ENCODE measurements at places on chromosomes 3 and 15. TPM values are rescaled to one million over a fixed set of nuclear protein-coding genes. Genes with fewer than 3 reads are reported as not detected.
A peak's percentile ranks its signal among the peaks of the same experiment; 100 is the strongest.

DNA sequence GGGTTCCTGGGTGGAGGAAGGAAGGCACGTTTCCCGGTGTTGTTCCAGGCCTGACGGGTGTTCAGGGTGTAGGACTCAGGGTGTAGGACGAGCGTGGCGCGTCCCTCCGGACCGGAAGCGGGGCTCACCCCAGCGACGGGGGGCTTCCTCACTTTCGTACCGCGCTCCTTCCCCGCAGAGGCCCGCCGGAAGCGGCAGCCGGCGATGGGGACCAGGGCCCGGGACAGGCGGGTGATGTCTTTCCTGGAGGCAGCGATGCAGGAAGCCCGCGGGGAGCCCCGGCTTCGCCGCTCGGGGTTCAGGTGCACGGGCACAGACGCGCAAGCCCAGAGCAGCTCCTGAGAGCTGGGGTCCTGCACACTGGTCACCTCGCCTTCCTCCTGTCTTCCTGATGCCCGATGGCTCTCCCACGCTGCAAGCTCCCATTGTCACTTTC lies 13.4 kb downstream of the FOXL2NB start:
- no peak for DNase-seq

FBLN2 gene
- total RNA-seq: not detected

- no peak for DNase-seq
These were observed 7.1 kb downstream of the THRB start for GRCh38 chr3:24487325-24488262.

PATL2 gene
- 62.1 TPM for total RNA-seq

SAMMSON gene
- total RNA-seq: not detected

- DNase-seq: no peak
These were observed 13.6 kb upstream of the CSRNP1 start for GRCh38 chr3:39166932-39167532.

GRCh38 chr15:43769584-43770228 lies 7.1 kb downstream of the ELL3 start:
- peak; percentile 55 for DNase-seq

- DNase-seq: no peak
These were observed 21.0 kb downstream of the ZDHHC3 start for GRCh38 chr3:44954962-44955361.

GP5 gene
- total RNA-seq: 3.8 TPM

WDR93 gene
- total RNA-seq: not detected

DNA sequence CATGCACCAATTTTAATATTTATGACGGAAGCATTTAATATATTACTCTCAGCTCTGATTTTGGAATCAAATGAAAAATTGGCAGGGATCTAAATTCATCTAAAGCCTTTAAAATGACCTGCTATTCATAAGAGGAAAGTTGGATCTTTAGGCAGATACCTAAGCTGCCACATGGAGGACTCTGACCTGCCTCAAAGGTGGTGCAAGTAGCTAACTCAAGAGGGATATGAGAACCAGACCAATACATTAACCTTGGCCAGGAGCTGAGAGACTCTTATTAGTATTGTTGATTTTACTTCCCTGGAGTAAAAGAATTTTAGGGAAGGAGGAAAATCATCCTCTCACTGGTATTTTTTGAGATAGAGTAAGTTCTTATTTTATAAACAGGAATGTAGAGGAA lies 17.7 kb downstream of the ZNF654 start:
- DNase-seq: no peak

GRCh38 chr3:118936811-118937210 lies 97.8 kb downstream of the IGSF11 start:
- DNase-seq: no peak

DNA sequence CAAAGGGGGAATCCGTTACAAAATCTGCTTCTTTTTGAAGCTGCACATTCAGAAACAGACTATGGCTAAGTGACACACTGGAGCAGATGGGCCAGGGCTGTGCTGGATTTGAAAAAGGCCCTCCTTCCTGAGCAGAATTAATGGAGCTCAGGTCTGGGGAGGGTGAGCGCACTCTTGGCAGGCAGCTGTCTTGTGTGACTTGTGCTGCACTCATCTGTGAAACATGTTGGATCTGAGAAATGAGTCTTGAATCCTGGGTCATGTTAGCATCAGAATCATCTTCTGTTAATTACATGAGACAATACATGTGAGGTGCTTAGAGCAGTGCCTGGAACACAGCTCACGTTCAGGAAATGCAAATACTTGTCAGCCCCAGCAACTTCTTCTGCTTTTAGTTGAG lies 219.6 kb downstream of the THSD4 start:
- no peak for DNase-seq

PRR20G gene
- total RNA-seq: not detected

DNA sequence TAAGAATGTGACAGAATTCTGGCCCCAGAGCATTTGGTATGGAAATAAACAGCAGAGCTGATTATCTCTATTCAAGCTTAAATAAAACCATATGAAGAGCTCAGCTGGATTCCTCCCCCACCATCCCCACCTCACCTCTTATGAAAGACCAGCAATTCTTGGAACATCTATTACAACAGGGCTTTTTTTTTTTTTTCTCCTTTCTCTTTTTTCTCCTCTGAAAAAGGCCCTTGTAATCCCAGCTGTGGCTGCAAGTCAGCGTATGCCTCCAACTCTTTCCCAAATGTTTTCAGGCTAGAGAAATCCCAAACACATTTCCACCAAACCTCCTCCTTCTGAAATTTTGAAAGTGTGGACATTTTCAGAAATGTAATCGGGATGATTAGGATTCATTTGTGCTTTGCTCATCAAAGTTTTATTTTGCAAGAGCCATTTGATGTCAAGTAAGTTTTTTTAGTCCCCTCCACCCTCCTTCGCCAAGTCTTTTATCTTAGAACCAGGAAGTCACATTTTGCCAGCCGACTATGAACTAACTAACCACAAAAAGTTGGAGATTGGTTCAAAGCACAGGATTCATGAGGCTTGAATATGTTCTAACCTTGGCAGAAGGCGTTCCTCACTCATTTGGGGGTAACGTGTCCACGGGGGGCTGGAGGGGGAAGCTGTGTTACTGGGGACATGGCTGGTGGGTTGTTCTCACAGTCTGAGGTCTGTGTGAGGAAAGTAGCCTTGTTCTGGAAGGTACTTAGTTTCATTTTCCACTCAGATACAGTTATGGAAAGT lies 142.0 kb upstream of the PDZRN3 start:
- DNase-seq: no peak

KNL1 gene
- 0.99 TPM for total RNA-seq

GRCh38 chr15:25136119-25136518 lies 181.3 kb downstream of the SNRPN start:
- no peak for DNase-seq

DNA sequence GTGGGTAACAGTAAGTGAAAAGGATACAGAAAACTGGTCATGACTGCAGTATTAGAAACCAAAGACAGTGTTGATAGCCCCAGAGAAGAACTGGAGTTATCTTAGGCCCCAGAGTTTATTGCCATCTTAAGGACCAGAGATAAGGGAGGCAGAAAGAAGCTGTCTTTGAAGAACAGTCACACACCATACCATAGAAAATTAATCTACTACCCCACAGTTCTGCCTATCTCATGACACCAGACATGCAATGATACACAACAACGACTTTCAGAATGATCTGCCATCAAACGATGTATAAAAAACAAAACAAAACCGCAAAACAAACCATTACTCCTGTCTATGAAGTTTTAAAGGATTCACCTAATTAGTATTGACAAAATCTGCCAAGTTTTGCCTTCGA lies 9.6 kb downstream of the CPOX start:
- DNase-seq: no peak

P2RY13 gene
- total RNA-seq: not detected

LMAN1L gene
- total RNA-seq: 0.39 TPM

- DNase-seq: no peak
These were observed 1.7 kb upstream of the PIAS1 start for GRCh38 chr15:68052431-68052830.

GRAMD2A gene
- not detected for total RNA-seq

- no peak for DNase-seq
These were observed 67.2 kb downstream of the UNC13C start for GRCh38 chr15:54045397-54045796.

PYGO1 gene
- not detected for total RNA-seq

- DNase-seq: no peak
These were observed 160.6 kb downstream of the EPHA3 start for GRCh38 chr3:89268059-89268458.

BOC gene
- total RNA-seq: not detected

DNA sequence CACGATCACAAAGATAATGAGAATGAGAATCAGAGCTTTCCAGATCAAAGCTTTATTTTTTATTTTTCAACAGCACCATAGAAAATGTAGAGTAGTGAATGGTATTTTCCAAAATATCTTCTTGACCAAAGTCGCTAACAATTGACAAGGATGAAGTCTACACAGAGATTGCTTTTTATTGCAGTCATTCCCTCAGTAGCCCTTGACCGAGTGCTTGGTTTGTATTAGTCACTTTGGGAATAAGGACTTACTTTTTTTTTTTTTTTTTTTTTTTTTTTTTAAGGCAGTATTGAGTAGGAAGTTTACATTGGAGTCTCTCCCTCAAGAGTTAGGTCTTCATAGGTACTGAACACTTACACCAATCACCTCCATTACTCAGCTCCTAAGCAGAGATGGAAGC lies 39.8 kb downstream of the THRB start:
- no peak for DNase-seq

- no peak for DNase-seq
These were observed 87.4 kb downstream of the BCHE start for GRCh38 chr3:165749821-165750220.

DOCK3 gene
- total RNA-seq: 2.5 TPM

- no peak for DNase-seq
These were observed 104.1 kb downstream of the LSM3 start for GRCh38 chr3:14282706-14283075.

AGBL1 gene
- total RNA-seq: not detected

DNA sequence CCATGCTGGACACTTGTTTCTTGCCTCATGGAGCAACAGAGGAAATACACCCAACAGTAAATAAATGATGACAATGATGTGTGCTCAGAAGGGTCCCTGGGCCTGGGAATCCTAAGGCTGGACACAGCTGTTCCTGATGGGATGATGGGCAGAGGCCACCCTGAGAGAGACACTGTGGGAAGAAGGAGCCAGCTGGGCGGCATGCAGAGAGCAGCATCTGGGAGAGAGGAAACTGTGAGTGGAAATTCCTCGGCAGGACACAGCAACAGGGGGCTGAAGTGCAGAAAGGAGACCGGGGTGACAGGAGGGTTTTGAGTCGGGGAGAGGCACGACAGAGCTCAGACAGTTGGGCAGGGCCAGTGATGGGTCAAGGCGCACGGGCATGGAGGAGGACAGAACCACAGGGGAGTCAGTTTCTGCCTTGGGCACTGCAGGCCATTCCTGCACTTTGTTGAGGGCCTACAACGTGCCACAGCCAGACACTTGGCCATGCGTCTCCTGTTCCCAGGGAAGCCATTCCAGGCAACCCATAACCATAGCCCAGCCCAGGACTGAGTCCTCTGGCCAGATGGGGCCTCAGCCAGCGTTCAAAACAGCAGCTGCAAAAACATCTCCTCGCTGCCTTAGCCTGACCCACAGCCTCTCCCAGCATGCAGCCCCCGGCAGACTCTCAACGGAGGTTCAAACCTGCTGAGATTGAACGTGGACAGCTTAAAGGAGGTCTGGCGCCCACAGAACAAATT lies 36.7 kb upstream of the SLC6A1 start:
- no peak for DNase-seq

SPINK8 gene
- not detected for total RNA-seq

GRCh38 chr3:193665370-193665989 lies 72.5 kb downstream of the OPA1 start:
- DNase-seq: peak; percentile 13

DNA sequence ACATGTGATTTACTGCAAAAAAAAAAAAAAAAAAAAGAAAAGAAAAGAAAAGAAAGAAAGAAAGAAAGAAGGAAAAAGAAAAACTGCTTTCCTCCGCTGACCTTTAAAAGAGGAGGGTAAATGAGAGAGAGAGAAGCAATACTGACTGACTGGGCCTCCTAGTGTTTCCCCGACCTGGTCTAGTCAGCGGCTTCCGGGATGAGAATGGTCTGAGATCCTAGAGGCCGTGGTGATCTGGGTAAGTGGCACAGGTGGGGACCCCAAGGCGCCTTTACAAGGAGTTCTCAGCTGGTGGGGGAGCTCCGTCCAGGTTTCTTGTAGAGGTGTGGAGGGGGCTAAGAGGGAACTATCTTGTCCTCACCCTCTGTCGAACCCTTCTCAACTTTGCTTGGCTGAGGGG lies 223.1 kb downstream of the MEIS2 start:
- no peak for DNase-seq

- no peak for DNase-seq
These were observed 50.6 kb upstream of the PLXNA1 start for GRCh38 chr3:126932188-126932931.

- DNase-seq: no peak
These were observed 64.8 kb downstream of the OXNAD1 start for GRCh38 chr3:16329826-16330129.

GRCh38 chr15:91660174-91660649 lies 193.3 kb upstream of the SLCO3A1 start:
- peak; percentile 49 for DNase-seq

GRCh38 chr15:78097667-78098066 lies 5.3 kb downstream of the SH2D7 start:
- DNase-seq: no peak

- no peak for DNase-seq
These were observed 113.8 kb upstream of the TGFBR2 start for GRCh38 chr3:30492322-30493192.

- no peak for DNase-seq
These were observed 19.3 kb upstream of the SLC4A7 start for GRCh38 chr3:27503526-27503925.

DNA sequence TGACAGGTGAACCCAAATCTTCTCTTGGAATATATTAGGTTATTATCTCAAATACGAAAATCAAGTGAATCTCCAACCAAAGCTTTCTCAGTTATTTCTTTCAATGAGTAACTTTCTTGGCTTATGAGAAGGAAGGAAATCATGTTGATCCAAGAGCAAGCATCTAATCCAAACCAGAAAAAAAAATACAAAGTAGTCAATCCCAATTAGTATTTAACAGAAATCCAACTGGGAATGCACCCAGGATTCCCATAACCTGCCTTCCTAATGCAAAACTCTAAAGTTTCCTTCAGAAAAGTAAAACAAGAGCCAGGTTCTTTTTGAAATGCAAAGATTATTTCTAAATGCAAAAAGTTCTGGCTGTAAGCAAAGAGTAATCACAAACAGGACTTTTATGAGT lies 289.3 kb downstream of the SHOX2 start:
- no peak for DNase-seq

GRCh38 chr3:14467814-14468620 lies 65.6 kb downstream of the SLC6A6 start:
- DNase-seq: peak; percentile 26
